H9 (cell line): ENCODE measurements at places on chromosomes 3 and 15.

GRCh38 chr3:61146010-61146890 lies 105.0 kb downstream of the FHIT start:
- no peak for DNase-seq

GRCh38 chr3:186614597-186615483 lies 2.0 kb downstream of the AHSG start:
- peak; percentile 85 for DNase-seq

- DNase-seq, result peak; percentile 49
These were observed 862.5 kb downstream of the CADM2 start for GRCh38 chr3:85821130-85821756.

DNA sequence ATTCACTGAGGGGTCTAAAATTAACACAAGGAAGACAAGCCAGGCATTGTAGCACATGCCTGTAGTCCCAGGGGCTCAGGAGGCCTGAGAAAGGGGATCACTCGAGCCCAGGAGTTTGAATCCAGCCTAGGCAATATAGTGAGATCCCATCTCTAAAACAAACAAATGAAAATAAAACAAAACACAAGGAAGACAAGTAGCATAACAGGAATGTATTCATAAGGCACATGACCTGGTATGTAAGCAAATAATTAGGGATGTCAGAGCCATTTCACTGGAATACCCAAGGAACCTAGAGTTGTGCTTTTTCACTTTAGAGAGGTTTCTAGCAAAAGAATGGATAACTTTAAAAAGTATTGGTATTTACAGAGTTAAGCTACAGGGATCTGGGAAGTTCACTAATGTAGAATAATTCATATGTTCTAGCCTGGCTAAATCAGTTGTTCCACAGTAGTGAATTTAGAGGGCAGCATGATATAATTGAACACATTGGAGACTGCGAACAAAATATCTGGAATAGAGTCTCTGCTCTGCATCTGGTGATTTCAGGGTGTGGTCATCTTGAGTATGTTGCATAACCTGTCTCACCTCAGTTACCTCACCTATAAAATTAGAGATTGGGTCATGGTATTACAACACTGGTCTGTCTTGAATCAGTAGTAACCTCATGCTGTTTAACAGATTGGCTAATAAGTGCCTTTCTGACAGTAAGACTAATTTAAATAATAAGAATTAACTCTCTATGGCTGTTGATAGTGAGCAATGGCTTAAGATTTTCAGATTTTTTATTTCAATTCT lies 9.3 kb downstream of the GRAMD1C start:
- DNase-seq, result no peak

GRCh38 chr3:158680861-158681260 lies 8.4 kb upstream of the LXN start:
- DNase-seq, result no peak

DNA sequence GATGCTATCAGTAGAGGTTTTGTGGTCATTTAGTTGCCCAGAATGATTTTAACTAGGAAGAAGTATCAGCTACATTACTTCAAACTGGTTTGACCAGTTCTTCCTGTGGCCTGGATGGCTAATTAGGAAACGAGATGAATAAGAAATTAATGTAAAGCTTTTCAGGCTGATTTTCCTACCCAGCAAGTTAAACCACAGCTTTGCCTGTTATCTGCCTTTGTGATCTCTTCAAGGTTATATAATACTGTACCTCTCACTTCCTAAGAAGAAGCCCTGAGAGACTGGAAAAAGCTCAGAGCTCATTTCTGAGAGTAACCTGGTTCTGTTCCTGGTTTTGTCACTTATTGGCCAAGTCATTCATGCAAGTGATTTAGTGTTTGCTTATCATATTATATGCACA lies 782.2 kb upstream of the GOLIM4 start:
- DNase-seq, result no peak

DNA sequence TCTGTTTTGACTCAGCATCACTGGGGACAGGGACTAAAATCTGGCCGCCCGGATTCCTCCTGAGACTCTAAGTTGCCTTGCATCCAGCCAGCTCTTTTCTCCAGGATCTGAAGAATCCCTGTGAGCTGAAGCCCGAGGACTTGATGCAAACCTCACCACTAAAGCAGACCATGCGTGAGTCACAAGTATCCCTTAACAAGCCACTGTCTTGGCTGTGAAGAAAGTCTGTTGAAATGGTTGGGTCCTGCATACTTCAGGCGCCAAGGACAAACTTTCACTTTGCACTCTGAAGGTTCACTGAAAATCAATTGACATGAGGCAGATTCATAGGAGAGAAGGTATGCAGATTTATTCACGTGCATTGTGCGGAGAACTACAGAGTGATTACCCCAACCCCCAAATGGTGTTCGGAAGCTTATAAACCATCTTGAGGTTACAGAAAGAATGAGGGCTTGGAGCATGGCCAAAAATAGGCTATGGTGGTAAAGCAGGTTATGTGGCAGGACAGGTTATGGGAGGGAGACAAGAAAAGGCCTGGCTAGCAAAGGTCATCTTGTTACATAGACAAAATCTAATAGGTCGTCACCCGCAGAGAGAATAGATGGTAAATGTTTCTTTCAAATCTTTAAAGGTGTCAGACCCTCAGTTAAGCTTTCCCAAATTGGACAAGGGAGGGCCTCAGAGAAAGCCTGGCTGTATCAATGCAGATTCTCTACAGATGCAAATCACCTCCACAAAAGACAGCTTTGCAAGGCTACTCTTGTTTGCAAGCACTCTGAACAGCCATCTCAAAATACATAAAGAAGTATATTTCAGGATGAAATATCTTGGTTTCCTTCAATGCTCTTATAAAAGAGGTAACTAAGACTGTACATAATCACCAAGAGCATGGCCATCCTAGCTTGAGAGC lies 126.3 kb upstream of the PLAAT1 start:
- no peak for DNase-seq

- DNase-seq, result no peak
These were observed 28.2 kb upstream of the BFSP2 start for GRCh38 chr3:133371676-133372075.

DNA sequence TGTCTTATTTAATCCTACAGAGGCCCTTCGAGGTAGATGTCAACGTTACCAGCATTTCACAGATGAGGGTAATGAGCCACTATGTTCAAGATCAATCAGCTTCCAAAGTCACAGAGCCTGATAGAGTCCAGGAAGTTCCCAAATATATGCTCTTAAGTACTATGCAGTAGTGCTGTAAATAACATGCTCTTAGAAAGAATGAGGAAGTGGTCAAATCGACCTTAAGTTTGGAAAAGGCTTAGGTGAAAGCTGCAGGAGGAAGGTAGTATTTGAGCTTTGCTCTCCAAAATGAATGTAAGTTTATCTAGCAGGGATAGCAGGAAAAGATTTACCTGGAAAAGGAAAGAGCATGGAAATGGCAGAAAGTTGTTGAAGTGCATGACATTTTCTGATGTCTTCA lies 234.0 kb downstream of the RBMS3 start:
- DNase-seq, result no peak

- no peak for DNase-seq
These were observed 4.5 kb downstream of the MELTF start for GRCh38 chr3:197024881-197025735.

DNA sequence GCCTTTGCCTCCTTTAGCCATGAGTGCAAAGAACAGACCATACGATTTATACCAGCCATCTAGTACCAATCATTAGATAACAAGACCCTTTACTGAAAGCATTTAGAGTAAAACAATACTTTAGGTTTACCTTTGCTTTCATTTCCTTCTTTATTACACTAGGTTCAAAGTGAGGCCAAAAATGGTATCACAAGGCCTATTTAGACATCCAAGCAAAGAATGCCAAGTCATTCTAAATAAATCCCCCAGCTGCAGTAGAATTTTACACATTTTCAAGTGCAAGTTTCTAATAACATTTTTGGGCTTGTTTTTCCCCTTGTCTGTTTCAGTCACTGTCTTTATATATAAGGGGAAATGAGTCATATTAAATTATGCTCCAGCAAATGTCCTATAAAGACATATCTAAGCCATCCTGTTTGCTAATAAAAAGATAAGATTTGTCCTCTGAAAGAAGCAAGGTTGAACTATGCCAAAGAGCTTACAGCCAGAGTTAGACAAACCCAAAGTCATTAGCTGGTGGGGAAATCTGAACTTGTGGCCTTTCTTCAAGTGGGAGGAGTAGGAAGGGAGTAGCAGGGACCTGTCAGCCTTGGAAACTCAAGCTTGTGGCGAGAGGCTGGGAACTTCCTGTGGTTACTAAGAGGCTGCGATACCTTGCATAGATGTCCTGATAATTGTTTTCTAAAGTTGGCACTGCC lies 232.7 kb downstream of the MECOM start:
- no peak for DNase-seq

DNA sequence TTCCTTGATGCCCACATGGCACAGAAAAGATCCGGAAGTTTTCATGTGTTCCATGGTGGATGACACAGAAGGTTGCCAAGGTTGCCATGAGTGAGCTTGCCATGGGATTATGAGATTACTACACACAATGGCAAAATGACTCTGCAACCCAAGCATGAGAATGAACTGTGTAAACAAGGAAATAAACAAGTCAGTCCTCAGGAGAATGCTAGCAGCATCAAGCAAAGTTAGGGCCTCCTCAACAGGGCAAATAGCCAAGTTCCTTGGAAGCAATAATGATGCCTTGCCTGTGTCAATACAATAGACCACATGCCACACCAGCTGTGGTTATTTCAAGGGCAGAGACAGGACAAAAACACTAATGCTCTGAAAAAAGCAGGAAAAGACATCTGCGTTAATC lies 41.8 kb downstream of the AQR start:
- no peak for DNase-seq

GRCh38 chr15:78358102-78358870 lies 18.1 kb downstream of the CRABP1 start:
- peak; percentile 61 for DNase-seq

- peak; percentile 77 for DNase-seq
These were observed 17.6 kb upstream of the ALDH1L1 start for GRCh38 chr3:126197854-126198584.

- no peak for DNase-seq
These were observed 41.5 kb downstream of the EFCAB12 start for GRCh38 chr3:129386984-129387383.

DNA sequence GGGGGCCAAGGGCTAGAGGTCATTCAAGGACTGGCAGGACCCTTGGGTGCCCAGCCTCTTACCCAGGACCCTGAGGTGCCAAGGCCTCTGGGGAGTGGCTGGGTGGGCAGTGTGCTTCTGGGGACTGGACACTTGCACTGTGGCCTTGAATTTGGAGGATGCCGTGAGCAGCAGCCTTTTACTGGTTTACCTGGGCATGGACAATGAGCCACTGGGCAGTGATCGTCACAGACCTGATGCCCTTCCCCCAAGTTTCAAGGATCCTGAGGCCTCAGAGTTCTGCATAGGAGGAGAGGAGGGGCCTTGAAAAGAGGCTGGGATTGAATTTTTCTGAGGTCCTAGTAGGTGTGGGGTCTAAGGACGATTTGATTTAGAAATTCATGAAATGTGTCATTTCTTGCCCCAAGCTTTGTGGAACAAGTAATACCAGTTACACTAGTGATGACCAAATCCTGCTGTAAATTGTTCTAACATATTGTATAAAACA lies 146.1 kb upstream of the TPM1 start:
- DNase-seq, result no peak

GRCh38 chr3:192675958-192676649 lies 51.2 kb downstream of the FGF12 start:
- no peak for DNase-seq

- no peak for DNase-seq
These were observed 258.3 kb downstream of the IL5RA start for GRCh38 chr3:2851835-2852234.

DNA sequence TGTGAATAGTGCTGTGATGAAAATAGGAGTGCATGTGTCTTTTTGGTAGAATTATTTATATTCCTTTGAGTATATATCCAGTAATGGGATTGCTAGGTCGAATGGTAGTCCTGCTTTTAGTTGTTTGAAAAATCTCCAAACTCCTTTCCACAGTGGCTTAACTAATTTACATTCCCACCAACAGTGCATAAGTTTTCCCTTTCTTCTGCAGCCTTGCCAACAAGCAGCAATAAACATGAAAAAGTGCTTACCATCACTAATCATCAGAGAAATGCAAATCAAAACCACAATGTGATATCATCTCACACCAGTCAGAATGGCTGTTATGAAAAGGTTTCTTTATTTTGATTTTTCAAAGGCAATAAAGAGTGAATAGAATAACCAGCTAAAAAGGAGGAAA lies 1105.9 kb downstream of the NAALADL2 start:
- DNase-seq, result no peak

- no peak for DNase-seq
These were observed 302.9 kb upstream of the DPPA4 start for GRCh38 chr3:109640146-109640652.

DNA sequence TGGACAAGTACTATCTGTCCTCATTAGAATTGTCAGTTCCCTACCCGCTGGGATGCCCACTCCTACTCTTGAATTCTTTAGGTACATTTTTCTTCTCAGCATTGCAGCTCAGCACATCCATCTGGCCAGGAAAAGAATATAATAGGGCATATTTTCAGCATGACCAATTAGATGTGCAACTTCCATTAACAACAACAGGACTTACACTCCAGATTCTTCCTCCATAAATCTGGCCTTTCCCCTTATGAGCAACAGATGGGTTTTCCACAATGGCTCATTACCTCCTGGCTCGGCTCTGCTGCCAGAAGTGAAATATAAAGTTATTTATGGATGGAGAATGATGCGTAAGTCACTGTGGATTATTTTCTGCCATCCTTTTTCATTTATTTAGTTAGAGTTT lies 443.8 kb upstream of the TGFBR2 start:
- no peak for DNase-seq

DNA sequence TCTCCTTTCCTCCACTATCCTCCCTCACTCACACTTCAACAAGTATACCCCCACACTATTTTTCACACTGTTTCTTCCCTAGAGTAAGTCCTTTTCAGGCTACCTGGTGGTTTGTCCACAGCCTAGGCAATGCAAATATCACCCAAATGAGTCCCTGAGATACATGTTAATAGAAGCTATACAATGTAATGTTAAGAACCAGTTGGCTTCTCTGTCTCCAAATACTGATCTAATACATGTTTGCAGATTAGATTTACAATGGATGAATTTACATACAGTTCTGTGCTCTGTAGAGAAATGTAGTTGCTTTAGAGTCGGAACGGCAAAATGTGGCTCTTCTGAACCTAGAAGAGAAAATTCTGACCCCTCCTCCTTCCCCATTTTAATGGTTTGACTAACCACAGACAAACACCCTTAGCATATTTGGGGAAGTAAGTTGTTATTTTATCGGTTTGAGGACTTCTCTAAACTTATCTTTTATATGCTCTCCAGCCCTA lies 63.6 kb upstream of the MBNL1 start:
- no peak for DNase-seq

DNA sequence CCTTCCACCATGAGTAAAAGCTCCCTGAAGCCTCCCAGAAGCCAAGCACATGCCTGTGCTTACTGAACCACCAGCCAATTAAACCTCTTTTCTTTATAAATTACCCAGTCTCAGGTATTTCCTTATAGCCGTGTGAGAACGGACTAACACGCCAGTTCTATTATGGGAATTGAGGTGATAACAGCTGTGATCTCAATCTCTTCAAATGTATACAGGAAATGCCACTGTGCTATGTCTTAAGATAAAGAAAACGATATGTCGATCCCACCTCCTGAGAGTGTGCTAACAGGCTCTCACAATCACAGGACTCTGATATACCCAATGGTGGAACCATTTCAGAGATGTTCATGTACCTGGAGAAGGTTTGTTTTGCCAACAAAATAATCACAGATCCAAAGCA lies 26.2 kb downstream of the CHSY1 start:
- DNase-seq, result no peak

- DNase-seq, result no peak
These were observed 801 bp downstream of the CA12 start for GRCh38 chr15:63380808-63381282.

GRCh38 chr15:80596521-80596976 lies 98.6 kb upstream of the ABHD17C start:
- no peak for DNase-seq
